ENCODE measurements at places on chromosomes 16 and 17. TPM values are rescaled to one million over a fixed set of nuclear protein-coding genes. Genes with fewer than 3 reads are reported as not detected.
A peak's percentile ranks its signal among the peaks of the same experiment; 100 is the strongest.

DNA sequence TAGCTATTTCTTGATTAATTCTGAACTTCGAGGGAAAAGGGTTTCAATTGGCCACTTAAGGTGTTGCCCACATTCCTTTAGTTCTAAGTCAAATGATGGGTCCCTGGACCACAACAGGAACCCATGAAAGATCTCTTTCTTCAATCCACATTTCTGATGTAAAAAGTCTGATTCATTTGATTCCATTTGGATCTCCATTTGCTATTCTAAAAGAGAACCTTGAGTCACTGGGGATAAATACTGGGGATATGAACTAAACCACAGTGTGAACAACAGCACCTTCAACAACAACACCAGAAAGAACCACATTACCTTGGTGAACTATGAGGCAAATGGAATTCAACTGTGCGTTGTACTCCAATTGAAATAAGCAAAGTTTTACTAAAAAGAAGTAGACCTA, 108.9 kb upstream of the IRX5 start:
- no peak for DNase-seq

DNA sequence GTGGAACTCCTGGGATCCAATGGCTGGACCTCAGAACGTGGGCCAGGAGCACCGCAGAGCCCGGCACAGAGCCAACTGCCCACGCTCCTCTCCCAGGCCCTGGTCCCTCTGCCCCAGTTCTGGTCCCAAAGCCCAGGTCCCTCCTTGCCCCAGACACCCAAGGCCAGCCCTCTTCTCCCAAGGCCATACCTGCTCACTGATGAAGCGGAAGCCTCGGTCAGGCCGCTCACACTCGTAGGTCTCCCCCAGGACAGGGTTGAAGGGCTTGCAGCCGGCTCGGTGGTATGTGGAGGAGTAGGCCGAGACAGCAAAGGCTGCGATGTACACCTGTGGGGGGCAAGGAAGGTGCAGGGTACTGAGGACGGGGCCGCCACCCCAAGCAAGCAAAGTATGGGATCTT, 8.5 kb downstream of the OSBPL7 start:
- DNase-seq = no peak

IL34 gene
- total RNA-seq = 0.60 TPM

GRCh38 chr17:67035131-67036083, 8.9 kb upstream of the CACNG1 start:
- DNase-seq = no peak

KIF18B gene
- 0.15 TPM for total RNA-seq

GRCh38 chr17:28480799-28481571, 7.5 kb downstream of the SLC13A2 start:
- no peak for DNase-seq

DNA sequence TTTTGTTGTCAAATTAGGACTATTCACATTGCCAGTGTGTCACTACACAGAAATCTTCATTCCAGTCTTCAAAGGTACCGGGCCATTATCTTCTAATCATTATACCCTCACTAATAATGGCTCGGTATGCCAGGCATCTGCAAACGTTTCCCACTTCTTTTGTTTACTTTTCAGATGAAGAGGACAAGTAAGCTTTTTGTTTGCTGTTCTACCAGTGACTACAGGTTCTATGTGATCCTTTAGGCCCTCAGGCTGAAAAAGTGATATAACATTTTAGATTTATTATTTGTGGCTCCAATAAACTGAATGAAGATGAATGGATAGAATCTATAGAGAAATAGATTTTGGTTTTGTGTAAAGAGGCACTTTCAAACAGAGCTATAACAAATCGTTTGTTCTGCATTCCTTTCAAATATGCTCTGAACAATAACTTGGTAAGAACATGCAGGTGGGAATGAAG, 403 bp upstream of the KRTAP3-1 start:
- peak; percentile 18 for DNase-seq

- DNase-seq = peak; percentile 94
These were observed 33.5 kb upstream of the ETV4 start for GRCh38 chr17:43579566-43580140.

DNA sequence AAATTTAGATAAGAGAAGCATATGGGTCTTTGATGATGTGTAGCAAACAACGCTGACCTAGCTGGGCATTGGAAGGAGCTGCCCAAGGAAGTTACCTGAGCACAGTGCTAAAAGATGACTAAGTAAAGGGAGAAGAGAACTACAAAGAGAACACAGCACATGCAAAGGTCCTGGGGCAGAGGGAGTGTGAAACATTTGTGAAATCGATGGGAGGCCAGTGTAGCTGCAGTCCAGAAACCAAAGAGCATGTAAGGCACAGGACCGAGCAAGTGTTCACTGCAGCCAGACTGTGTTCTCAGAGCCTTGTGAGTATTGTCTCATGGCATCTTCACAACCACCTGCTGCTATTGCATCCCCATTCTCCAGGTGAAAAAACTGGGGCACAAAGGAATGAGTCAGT, 44.9 kb downstream of the ARHGAP27 start:
- DNase-seq = no peak

GRCh38 chr17:74987418-74987908, at the start of gene CDR2L:
CDR2L (plus strand) TSS chr17:74987632; CDS start chr17:74988044, 412 bp downstream.
- peak; percentile 81 for DNase-seq

Measured in renal cortical epithelial cell (primary cell).